Large intestine (tissue), 12 donors: ENCODE measurements at places on chromosomes 11 and 22.

GRCh38 chr22:21029486-21030025, 2.8 kb downstream of the SLC7A4 start:
- H3K27ac ChIP-seq, result no peak overlapping the region
- H3K4me1 ChIP-seq, result peaks cover 21% of the 10 kb centered on the region
- H3K4me3 ChIP-seq, result no peak overlapping the region
- H3K36me3 ChIP-seq, result no peaks in the 10 kb centered on the region
- DNase-seq, result no peak

GRCh38 chr22:22201930-22202343, 42.6 kb upstream of the VPREB1 start:
- no peak overlapping the region for H3K4me3 ChIP-seq
- no peaks in the 10 kb centered on the region for H3K36me3 ChIP-seq
- H3K27me3 ChIP-seq, result peaks cover 33% of the 10 kb centered on the region
- H3K27ac ChIP-seq, result no peak overlapping the region
- H3K4me1 ChIP-seq, result no peaks in the 10 kb centered on the region

DNA sequence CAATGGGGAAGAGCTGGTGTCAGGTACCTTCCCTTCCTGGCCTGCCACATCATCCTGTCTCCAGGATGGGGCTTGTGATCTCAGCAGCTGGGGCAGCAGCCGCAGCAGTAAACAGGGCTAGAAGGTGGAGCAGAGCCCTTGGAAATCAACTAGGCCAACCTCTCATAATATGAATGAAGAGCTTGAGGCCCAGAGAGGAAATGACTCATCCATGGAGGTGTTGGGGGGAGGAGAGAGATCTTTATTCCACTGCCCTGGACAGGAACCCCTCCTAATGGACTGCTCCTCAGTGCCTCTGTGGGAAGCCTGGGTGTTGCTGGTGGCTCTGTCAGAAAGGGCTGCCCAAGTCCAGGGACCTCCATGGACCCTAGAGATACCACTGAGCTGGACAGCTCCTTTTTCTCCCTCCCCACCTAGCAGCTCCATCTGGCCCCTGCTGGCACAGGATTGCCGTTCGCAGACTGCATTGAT, 111.8 kb downstream of the OSBP2 start:
- peaks cover 27% of the 10 kb centered on the region for H3K27me3 ChIP-seq
- H3K4me1 ChIP-seq, result peaks cover 10% of the 10 kb centered on the region
- H3K36me3 ChIP-seq, result no peaks in the 10 kb centered on the region
- H3K27ac ChIP-seq, result no peak overlapping the region
- no peak overlapping the region for H3K4me3 ChIP-seq

DNA sequence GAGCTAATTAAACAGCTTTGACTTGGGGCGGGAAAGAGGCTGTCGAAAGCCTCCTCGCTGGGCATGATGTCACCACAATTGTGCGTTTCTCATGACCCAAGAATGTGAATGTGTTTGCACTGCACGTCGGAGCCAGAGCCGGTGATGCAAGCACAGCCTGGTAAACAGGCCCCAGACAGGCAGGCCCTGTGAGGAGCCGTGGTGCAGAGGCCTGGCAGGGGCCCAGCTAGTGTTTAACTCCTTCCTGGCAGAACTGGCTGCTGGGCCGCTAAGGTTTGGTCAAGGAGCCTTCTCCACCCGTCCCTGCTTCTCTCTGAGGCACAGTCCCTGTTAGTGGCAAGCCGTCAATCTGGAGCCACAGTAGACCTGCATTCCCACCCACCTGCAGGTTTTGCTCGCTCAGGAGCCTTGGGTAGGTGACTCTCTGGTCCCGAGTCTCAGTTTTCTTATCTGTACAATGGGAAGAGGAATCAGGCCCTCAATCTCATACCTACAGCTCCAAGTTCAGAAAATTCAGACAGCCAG, 25.4 kb upstream of the SMTN start:
- peak overlapping the region; percentile 78 for H3K27ac ChIP-seq
- H3K27me3 ChIP-seq, result no peaks in the 10 kb centered on the region
- DNase-seq, result peak; percentile 97
- H3K36me3 ChIP-seq, result no peaks in the 10 kb centered on the region
- H3K4me3 ChIP-seq, result no peak overlapping the region
- peaks cover 34% of the 10 kb centered on the region for H3K4me1 ChIP-seq

GRCh38 chr11:72352859-72353551, 81.3 kb downstream of the CLPB start:
- DNase-seq, result peak; percentile 8
- H3K4me1 ChIP-seq, result no peaks in the 10 kb centered on the region
- no peaks in the 10 kb centered on the region for H3K36me3 ChIP-seq
- H3K27ac ChIP-seq, result no peak overlapping the region
- H3K4me3 ChIP-seq, result no peak overlapping the region

GRCh38 chr11:61189933-61190332, 13.4 kb upstream of the PGA3 start:
- DNase-seq, result no peak
- H3K4me3 ChIP-seq, result no peak overlapping the region
- H3K27me3 ChIP-seq, result no peaks in the 10 kb centered on the region

DNA sequence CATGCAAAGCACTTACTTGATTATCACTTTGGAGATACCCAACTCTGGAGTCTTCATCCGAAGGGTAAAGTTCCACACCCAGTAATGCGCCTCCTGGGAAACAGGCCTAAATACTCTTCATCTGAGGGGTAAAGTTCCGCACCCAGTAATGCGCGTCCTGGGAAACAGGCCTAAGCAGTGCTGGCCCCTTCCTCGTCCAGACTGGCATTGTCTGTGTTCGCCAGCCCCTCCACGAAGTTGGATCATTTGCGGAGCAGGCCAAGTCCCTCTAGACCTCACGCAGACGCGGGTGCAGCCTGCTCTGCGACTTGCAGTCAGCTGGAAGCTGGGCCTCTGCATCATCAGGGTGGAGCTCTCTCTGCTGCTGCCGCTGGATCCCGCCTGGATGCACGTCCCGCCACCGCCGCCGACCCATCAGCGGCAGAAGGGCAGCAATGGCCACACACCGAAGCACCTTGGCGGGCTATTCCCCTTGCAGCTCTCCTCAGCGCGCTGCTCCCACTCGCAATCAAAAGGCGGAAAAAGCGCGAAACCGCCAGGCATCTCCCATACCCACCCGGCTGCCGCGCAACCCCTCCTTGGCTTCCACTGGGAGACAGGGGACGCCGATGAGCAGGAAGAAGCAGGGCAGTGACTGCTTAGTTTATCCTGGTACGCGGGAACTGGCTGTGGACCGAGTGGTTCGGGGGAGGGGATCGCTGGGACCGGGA, 34.1 kb upstream of the GLYATL1 start:
- no peaks in the 10 kb centered on the region for H3K27me3 ChIP-seq
- H3K4me3 ChIP-seq, result peak overlapping the region; percentile 55
- H3K36me3 ChIP-seq, result no peaks in the 10 kb centered on the region
- peak; percentile 67 for DNase-seq
- H3K27ac ChIP-seq, result peak overlapping the region; percentile 48
- peaks cover 17% of the 10 kb centered on the region for H3K4me1 ChIP-seq

GRCh38 chr22:22996511-22997261, 73.6 kb upstream of the GNAZ start:
- H3K27ac ChIP-seq, result no peak overlapping the region
- no peaks in the 10 kb centered on the region for H3K4me1 ChIP-seq
- no peak overlapping the region for H3K4me3 ChIP-seq
- H3K36me3 ChIP-seq, result no peaks in the 10 kb centered on the region

- no peaks in the 10 kb centered on the region for H3K27me3 ChIP-seq
- no peaks in the 10 kb centered on the region for H3K4me1 ChIP-seq
- no peak overlapping the region for H3K4me3 ChIP-seq
- H3K27ac ChIP-seq, result no peak overlapping the region
- peaks cover 23% of the 10 kb centered on the region for H3K36me3 ChIP-seq
- no peak for DNase-seq
Measured at GRCh38 chr22:45204819-45205218, 35.9 kb downstream of the KIAA0930 start.

GRCh38 chr11:59178402-59178801, 6.5 kb downstream of the DTX4 start:
- H3K4me3 ChIP-seq, result no peak overlapping the region
- peaks cover 46% of the 10 kb centered on the region for H3K36me3 ChIP-seq
- DNase-seq, result no peak

GRCh38 chr11:123173040-123173855, 21.8 kb downstream of the CLMP start:
- H3K4me1 ChIP-seq, result no peaks in the 10 kb centered on the region
- H3K36me3 ChIP-seq, result no peaks in the 10 kb centered on the region
- no peak for DNase-seq
- no peak overlapping the region for H3K27ac ChIP-seq

- H3K27ac ChIP-seq, result no peak overlapping the region
- no peaks in the 10 kb centered on the region for H3K27me3 ChIP-seq
- H3K4me1 ChIP-seq, result peaks cover 11% of the 10 kb centered on the region
- H3K4me3 ChIP-seq, result no peak overlapping the region
- peaks cover 73% of the 10 kb centered on the region for H3K36me3 ChIP-seq
- no peak for DNase-seq
Measured at GRCh38 chr11:63896071-63896470, 20.9 kb downstream of the RCOR2 start.

GRCh38 chr11:70324376-70325115, 54.1 kb downstream of the PPFIA1 start:
- no peaks in the 10 kb centered on the region for H3K4me1 ChIP-seq
- no peak overlapping the region for H3K27ac ChIP-seq
- H3K27me3 ChIP-seq, result no peaks in the 10 kb centered on the region
- no peak overlapping the region for H3K4me3 ChIP-seq

GRCh38 chr11:47904808-47905207, 56.7 kb upstream of the NUP160 start:
- H3K27ac ChIP-seq, result no peak overlapping the region
- no peaks in the 10 kb centered on the region for H3K36me3 ChIP-seq
- DNase-seq, result no peak

DNA sequence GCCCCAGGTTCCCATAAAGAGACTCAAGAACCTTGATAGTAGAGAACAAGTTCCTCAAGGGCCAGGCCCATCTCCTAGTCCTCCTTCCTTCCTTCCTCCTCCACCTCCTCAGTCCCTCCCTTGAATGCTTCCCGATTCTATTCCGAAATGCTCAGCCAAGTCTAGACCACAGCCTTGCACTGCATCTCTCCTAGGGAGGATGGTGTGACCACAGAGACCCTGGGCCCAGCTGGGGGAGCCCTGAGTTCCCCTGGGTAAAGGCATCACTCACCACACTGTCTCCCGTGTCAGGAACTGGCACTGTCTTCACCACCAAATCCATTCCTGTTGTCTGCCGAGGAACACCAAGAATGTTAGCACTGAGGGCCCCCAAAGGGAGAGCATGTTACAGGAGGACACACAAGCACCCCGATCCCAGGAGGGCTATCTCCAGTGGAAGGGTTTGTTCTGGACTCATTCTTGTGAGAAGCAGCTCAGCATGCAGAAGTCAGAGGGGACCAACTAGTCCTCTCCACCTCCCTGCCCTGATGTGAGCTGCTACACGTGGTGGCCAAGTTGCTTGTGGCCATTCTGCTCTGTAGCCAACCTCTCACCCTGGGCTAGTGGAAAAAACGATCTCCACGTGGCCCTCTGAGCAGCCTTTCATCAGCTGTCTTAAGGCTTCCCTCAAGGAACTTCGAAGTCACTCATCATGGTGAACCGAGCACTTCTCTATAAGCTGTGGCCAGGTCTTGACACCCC, 8.7 kb downstream of the IFT27 start:
- H3K4me1 ChIP-seq, result peaks cover 4% of the 10 kb centered on the region
- no peaks in the 10 kb centered on the region for H3K27me3 ChIP-seq
- no peak overlapping the region for H3K4me3 ChIP-seq
- H3K36me3 ChIP-seq, result peaks cover 23% of the 10 kb centered on the region
- no peak overlapping the region for H3K27ac ChIP-seq

DNA sequence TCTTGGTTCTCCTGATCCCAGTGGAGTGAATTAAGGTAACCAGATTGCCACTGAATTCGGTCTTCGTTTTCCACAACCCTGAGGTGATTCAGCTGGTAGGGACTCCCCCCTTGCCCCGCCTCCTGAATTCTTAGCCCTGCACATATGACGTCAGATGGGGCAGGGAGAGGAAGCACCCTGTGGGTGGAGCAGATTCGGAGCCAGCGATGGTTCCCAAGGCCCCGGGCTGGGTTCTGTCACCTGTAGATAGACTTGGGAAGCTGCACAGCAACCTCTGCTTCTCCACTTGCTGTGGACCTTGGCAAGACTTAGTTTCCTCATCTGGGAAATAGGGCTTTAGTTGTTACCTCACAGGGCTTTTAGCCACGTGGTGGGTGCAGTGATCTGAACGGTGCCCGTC, 67.8 kb downstream of the CTTN start:
- no peaks in the 10 kb centered on the region for H3K4me1 ChIP-seq
- no peak overlapping the region for H3K27ac ChIP-seq
- no peaks in the 10 kb centered on the region for H3K36me3 ChIP-seq
- no peak overlapping the region for H3K4me3 ChIP-seq
- DNase-seq, result no peak
- no peaks in the 10 kb centered on the region for H3K27me3 ChIP-seq

GRCh38 chr11:114074546-114075343, 15.2 kb downstream of the ZBTB16 start:
- DNase-seq, result no peak
- H3K4me1 ChIP-seq, result peaks cover 24% of the 10 kb centered on the region
- H3K36me3 ChIP-seq, result no peaks in the 10 kb centered on the region
- no peak overlapping the region for H3K4me3 ChIP-seq

DNA sequence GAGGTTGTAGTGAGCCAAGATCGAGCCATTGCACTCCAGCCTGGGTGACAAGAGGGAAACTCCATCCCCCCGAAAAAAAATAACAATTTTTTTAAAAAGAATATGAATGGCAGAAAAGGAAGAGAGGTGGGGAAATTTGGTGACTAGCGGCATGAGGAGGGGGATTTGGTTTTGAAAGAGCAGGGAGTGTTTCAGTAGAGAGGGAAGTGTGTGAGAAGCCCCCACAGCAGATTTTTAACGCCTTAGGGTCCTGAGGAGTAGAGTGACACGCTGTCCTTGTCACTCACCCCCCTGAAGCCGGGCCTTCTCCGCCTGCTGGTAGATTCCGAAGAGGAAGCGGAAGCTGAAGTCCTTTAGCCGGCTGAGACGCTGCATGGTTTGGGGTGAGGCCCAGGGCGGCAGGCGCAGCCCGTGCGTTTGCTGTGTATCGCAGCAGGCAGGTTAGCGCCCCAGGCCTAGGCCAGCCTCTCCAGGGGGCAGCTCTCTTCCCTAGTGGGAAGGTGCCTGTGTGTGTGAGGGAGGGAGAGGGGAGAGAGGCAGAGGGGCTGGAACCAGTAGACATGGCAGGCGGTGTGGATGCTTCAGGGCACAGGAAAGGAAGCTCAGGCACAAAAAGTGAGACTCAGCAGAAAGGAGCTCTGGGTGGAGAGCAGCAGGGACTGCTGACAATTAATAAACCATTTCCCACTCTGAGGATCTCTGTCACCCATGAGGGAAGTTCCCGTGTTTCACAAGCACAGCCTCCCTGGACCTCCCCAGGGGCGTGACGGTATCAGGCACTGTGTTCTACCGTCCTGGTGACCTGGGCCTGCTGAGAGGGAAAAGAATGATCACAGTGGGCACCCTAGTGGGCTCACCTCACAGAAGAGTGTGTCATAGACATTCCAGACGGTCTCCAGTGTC, 3.9 kb downstream of the ACP2 start:
- H3K4me3 ChIP-seq, result no peak overlapping the region
- H3K27ac ChIP-seq, result peak overlapping the region; percentile 75
- H3K4me1 ChIP-seq, result peaks cover 28% of the 10 kb centered on the region
- DNase-seq, result no peak
- H3K27me3 ChIP-seq, result no peaks in the 10 kb centered on the region

- H3K4me1 ChIP-seq, result peaks cover 7% of the 10 kb centered on the region
- DNase-seq, result no peak
- H3K27me3 ChIP-seq, result no peaks in the 10 kb centered on the region
- H3K27ac ChIP-seq, result no peak overlapping the region
- no peak overlapping the region for H3K4me3 ChIP-seq
Measured at GRCh38 chr11:69541001-69541285, 59.5 kb downstream of the LINC01488 start.
